ENCODE measurements at places on chromosomes 12 and 14.

DNA sequence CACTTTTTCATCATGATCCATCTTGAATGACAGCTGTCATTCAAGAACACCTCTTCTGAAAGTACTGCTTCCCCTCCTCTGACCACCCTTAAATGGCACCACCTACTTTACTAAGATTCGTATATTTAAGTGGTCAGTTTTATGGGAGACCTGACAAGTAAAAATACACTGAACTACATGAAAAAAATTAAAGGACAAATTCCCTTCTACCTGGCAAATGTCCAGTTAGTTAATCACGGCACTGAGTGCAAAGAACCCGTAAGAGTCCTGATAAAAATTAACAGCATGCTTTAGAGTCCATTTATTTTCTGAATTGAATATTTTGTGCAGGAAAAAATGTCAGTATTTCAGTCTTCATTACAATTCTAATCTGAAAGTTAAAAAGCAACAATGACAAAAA, 48.7 kb downstream of the SETD3 start:
- no peak for DNase-seq

- DNase-seq = no peak
These were observed 5.0 kb downstream of the RASAL1 start for GRCh38 chr12:113130457-113131135.

DNA sequence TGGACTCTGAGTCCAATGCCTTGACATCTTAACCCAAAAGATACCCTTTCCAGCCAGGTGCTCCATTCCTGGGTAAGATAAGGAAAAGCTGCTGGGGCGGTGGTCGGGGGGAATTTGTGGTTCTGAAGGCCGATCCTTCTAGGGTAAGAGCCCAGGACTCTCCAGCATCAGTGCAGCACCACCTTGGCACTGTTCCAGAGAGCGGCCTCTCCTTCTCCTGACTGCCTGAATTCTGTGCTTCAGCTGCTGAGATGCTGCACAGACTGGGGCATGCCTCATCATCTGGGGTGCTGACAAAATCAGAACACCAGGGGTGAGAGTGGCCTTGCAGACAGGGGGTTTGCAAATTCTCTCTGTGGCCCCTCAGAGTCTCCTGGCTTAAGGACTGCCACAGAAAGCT, 87.5 kb downstream of the SPTB start:
- no peak for DNase-seq

GRCh38 chr14:92383805-92384204, 60.8 kb downstream of the SLC24A4 start:
- no peak for DNase-seq

GRCh38 chr12:91677556-91677955, 468.1 kb downstream of the BTG1 start:
- no peak for DNase-seq

DNA sequence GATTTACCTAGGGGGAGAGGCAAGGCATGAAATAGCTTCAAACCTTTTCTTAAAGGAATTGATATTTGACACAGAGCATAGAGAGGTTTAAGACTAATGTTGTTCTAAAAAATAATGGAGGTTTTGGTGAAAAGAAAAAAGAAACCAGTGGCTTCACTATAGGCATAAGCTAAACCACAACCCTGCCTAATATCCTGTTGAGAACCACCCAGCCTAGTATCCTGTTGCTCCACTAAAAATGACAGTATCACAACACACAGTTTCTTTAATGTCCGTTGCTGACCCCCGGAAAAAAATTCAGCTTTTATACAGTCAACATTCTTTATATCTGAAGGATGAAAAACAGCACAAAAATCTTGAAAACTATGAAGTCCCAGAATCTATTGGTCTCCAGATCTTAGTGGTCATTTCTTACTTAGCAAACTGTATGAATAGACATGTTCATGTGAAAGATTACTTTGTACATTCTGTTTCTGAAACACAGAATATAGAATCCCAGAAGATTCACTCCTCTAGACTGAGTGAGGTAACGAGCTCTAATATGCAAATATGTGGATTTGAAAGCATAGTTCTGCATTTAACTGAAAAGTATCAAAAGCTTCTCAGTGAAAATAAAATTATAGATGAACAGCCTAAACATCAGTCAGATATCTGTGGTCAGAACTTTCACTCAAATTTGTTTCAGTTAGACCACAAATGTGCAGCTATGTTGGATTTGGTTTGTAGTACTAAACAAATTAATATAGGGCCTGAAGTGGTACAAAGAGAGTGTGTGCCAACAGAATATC, 40.5 kb downstream of the GALC start:
- DNase-seq = no peak

GRCh38 chr14:49489341-49489740, 96.8 kb downstream of the RPS29 start:
- no peak for DNase-seq

DNA sequence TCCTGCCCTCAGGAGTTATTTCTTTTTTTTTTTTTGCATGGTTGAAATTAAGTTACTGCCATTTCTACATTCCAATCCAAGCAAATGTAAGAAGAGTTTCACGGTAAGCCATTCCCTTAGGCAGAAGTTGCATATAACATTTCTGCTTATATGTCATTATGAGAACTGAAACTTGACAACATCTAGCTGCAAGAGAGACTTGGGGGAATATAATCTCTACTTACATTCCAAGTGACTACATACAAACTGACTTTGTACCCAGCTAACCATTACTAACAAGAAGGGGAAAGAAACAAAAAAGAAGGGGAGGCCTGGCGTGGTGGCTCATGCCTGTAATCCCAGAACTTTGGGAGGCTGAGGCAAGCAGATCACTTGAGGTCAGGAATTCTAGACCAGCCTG, 7.3 kb upstream of the RESF1 start:
- no peak for DNase-seq

GRCh38 chr14:94379291-94380224, 8.8 kb downstream of the SERPINA1 start:
- DNase-seq = no peak

DNA sequence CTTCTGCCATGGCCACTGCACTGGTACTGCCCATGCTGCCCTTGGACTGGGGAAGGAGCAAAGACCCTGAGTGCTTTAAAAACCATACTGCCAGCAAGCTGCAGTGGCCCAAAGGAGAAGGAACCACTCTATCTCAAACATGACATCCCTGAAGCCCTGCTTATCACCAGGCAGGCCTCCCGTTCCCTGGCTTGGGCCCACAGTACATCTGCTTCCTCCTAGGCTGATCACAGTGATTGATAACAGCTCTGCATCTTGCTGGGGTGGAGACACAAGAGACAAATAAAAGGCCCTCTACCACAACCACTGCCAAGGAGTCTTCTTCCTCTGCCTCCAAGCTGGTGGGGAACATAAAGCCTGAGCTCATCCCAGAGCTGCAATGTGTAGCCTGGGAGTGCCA, 567.5 kb downstream of the TRHDE start:
- no peak for DNase-seq

DNA sequence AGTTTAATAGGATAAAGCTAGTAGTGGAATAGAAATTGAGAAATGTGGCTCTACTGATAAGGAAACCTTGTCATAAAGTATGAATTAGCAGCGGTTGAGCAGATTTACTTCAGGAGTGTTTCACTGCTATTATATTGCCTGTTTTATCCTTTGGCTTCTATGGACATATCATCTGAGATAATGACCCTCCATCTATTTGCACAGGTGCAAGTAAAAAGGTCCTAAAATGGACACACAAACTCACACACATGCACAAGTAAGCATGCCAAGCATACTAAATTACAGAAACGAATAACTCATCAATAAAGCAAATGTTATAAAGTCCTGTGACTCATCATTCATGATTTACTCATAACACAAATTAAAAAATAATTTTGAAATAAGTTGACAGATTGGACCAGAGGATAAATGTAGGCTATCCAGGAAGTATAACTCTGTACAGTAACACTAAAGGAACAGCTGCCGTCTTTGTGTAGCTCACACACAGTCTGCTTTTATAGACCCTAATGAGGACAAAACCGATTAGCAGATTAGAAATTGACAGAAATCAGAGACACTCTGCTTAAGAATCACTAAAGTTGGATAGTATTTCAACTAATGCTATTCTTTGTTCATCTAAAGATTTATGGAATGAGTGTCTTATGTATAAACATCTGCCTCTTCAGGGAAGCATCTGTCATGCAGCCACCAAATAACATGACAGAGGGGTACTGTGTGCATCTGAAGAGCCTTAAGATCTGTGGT, 73.9 kb downstream of the SYT1 start:
- no peak for DNase-seq

DNA sequence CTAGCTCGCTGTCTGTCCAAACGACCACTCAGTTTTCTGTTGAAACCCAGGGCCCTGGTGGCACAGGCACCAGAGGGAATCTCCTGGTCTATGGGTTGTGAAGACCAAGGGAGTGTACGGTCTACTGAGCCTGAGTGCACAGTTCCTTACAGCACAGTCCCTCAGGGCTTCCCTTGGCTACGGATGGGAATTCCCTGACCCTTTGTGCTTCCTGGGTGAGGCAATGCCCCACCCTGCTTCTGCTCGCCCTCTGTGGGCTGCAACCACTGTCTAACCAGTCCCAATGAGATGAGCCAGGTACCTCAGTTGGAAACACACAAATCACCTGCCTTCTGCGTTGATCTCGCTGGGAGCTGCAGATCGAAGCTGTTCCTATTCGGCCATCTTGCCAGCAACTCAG, 22.6 kb downstream of the GPHN start:
- no peak for DNase-seq

Data from AG20443 (cell line).